ENCODE measurements at places on chromosomes 5 and 9. TPM values are rescaled to one million over a fixed set of nuclear protein-coding genes. Genes with fewer than 3 reads are reported as not detected.
A peak's percentile ranks its signal among the peaks of the same experiment; 100 is the strongest.

The ANKHD1 gene
- total RNA-seq, result 95.9 TPM

The PSD2 gene
- total RNA-seq, result 2.5 TPM

The FRRS1L gene
- total RNA-seq, result 1.6 TPM

The ZFYVE16 gene
- total RNA-seq, result 54.9 TPM

DNA sequence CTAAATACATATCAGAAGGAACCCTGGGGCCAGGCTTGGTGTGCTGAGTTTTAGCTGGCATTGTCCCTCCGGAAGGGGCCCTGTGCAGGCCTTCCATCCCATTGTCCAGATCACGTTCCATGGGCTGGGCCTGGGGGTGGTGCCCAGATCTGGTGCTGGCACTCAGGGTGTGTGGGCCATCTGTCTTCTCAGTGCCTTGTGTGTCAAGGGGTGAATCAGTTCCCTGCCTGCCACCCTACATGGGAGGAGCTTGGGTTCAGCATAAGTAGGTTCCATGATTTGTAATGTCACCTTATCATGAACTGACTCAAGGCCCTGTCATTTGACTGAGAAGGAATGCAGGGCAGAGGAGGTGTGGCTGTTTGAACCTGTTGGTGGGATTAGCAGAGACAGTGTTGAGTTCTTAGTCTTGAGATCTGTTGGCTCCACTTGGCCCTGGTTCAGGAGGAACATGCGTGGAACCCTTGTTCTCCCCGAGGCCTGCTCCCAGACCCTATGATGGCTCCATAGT lies 176.8 kb downstream of the MACROH2A1 start:
- peaks cover 10% of the 10 kb centered on the region for H3K27me3 ChIP-seq
- H3K27ac ChIP-seq, result no peak overlapping the region
- no peaks in the 10 kb centered on the region for H3K4me1 ChIP-seq
- H3K4me3 ChIP-seq, result no peak overlapping the region
- peak; percentile 35 for DNase-seq

DNA sequence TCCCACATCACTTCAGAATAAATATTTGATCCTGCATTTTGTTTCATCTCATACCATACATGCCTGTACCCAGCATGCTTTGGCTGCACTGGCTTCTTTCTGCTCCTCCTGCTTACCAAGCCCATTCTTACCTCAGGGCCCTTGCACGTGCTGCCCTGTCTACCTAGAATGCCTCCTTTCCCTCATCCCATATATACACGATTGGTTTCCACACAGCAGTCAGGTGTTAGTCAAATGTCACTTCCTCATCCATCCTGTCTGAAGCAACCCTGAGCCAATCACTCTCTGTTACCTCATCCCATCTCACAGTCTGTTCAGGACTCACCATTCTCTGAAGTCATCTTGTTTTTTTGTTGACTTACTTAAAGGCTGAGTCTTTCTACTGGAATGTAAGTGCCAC lies 30.3 kb downstream of the CAST start:
- H3K27me3 ChIP-seq, result no peaks in the 10 kb centered on the region
- no peaks in the 10 kb centered on the region for H3K36me3 ChIP-seq
- H3K4me3 ChIP-seq, result no peak overlapping the region
- H3K4me1 ChIP-seq, result no peaks in the 10 kb centered on the region
- H3K27ac ChIP-seq, result no peak overlapping the region

DNA sequence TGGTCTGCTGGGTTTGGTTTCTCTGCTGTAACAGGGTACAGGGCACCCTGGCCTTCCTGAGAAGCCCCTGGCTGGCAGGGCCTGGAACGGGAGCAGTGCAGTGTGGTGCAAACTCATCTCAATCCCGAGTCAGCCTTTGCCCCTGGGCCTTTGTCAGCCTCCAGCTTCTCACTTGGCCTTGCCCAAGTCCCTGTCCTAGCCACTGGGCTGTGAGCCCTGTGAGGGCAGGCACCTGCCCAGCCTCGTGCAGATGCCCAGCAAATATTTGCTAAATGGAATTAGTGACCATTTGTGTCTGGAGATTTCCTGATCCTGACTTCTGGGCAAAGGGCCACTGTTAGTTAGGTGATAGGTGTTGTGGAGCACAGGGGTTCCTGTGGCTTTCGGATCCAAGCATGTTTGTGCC lies 13.0 kb downstream of the RGS3 start:
- no peaks in the 10 kb centered on the region for H3K27me3 ChIP-seq
- H3K27ac ChIP-seq, result no peak overlapping the region
- no peaks in the 10 kb centered on the region for H3K4me1 ChIP-seq
- H3K4me3 ChIP-seq, result no peak overlapping the region

GRCh38 chr9:120905315-120906164 lies 21.1 kb downstream of the TRAF1 start:
- H3K27ac ChIP-seq, result no peak overlapping the region
- no peak overlapping the region for H3K4me3 ChIP-seq
- no peaks in the 10 kb centered on the region for H3K27me3 ChIP-seq
- no peak for DNase-seq
- H3K36me3 ChIP-seq, result no peaks in the 10 kb centered on the region
- no peaks in the 10 kb centered on the region for H3K4me1 ChIP-seq

- H3K27me3 ChIP-seq, result no peaks in the 10 kb centered on the region
- peaks cover 26% of the 10 kb centered on the region for H3K36me3 ChIP-seq
- peaks cover 15% of the 10 kb centered on the region for H3K4me1 ChIP-seq
Measured at GRCh38 chr9:744046-744712, 97.3 kb upstream of the DMRT1 start.

DNA sequence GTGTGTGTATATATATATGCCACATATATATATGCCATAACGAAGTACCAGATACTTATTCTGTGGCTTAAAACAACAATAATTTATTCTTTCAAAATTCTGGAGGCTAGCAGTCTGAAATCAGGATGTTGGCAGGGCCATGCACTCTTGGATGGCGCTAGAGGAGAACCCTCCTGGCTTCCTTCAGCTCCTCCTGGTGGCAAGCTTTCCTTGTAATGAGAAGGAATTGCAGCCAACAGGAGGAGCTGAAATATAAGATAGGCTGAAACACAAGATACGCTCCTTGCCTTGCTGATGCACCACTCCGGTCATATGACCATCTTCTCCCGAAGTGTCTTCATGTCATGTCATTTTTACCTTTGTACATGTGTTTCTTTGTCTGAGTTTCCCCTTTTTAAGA lies 368.1 kb upstream of the CTNND2 start:
- no peaks in the 10 kb centered on the region for H3K27me3 ChIP-seq
- no peak overlapping the region for H3K4me3 ChIP-seq
- no peaks in the 10 kb centered on the region for H3K4me1 ChIP-seq
- no peak overlapping the region for H3K27ac ChIP-seq

DNA sequence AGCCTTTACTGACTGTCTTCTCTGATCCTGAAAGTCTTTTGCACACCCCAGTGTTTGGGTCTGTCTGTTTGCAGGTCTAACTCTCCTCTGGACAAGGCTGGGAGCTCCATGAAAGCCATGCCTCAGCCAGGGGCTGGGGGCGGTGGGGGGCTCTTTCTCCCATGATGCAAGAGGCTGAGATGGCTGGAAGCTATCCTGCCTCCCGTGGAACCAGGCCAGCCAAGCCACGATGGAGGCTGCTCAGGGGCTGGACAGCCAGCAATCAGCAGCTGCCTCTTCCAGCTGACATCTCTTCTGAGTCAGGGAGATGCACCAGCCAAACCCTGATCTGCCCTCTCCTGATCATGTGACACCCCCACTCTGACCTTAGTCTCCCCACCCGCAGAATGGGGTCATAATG lies 154.0 kb downstream of the BARX1 start:
- no peaks in the 10 kb centered on the region for H3K27me3 ChIP-seq
- no peaks in the 10 kb centered on the region for H3K4me1 ChIP-seq
- no peak overlapping the region for H3K4me3 ChIP-seq
- DNase-seq, result no peak
- H3K36me3 ChIP-seq, result no peaks in the 10 kb centered on the region

GRCh38 chr9:19885608-19886007 lies 96.8 kb upstream of the SLC24A2 start:
- no peak for DNase-seq
- H3K36me3 ChIP-seq, result no peaks in the 10 kb centered on the region
- H3K27ac ChIP-seq, result no peak overlapping the region
- no peaks in the 10 kb centered on the region for H3K4me1 ChIP-seq
- H3K4me3 ChIP-seq, result no peak overlapping the region
- no peaks in the 10 kb centered on the region for H3K27me3 ChIP-seq

- H3K4me3 ChIP-seq, result no peak overlapping the region
- no peaks in the 10 kb centered on the region for H3K4me1 ChIP-seq
- H3K27me3 ChIP-seq, result peaks cover 11% of the 10 kb centered on the region
- DNase-seq, result no peak
- no peaks in the 10 kb centered on the region for H3K36me3 ChIP-seq
Measured at GRCh38 chr9:32603914-32604852, 31.2 kb upstream of the NDUFB6 start.

GRCh38 chr5:91142819-91143218 lies 240.3 kb downstream of the ARRDC3 start:
- H3K4me3 ChIP-seq, result no peak overlapping the region
- H3K4me1 ChIP-seq, result peaks cover 13% of the 10 kb centered on the region
- DNase-seq, result no peak
- no peaks in the 10 kb centered on the region for H3K27me3 ChIP-seq

- H3K4me3 ChIP-seq, result no peak overlapping the region
- no peak for DNase-seq
- H3K27me3 ChIP-seq, result no peaks in the 10 kb centered on the region
- H3K36me3 ChIP-seq, result peaks cover 28% of the 10 kb centered on the region
Measured at GRCh38 chr5:103090791-103091190, 29.1 kb downstream of the GIN1 start.

DNA sequence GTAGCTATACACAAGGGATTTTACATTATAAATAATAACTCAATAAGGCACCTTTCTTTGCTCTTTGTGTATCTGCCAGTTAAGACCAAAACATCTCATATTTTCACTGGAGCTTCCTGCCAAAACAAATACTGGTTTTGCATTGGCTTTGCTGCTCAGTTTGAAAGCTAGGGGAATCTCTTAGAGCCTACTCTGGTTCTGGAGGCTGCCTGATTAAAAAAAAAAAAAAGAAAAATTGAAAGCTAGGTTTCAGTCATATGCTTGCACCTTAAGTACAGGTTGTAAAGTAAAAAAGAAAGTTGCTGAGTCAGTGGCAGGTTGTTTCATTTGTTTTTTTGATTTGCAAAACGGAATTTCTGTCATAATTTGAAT lies 2.3 kb downstream of the DENND4C start:
- peak overlapping the region; percentile 82 for H3K4me3 ChIP-seq
- peaks cover 4% of the 10 kb centered on the region for H3K4me1 ChIP-seq
- no peak for DNase-seq
- no peaks in the 10 kb centered on the region for H3K27me3 ChIP-seq
- H3K27ac ChIP-seq, result no peak overlapping the region
